ENCODE measurements at places on chromosomes 4 and X.

- no peak for DNase-seq
Observed at GRCh38 chrX:118207831-118208453, 91.3 kb upstream of the KLHL13 start.

DNA sequence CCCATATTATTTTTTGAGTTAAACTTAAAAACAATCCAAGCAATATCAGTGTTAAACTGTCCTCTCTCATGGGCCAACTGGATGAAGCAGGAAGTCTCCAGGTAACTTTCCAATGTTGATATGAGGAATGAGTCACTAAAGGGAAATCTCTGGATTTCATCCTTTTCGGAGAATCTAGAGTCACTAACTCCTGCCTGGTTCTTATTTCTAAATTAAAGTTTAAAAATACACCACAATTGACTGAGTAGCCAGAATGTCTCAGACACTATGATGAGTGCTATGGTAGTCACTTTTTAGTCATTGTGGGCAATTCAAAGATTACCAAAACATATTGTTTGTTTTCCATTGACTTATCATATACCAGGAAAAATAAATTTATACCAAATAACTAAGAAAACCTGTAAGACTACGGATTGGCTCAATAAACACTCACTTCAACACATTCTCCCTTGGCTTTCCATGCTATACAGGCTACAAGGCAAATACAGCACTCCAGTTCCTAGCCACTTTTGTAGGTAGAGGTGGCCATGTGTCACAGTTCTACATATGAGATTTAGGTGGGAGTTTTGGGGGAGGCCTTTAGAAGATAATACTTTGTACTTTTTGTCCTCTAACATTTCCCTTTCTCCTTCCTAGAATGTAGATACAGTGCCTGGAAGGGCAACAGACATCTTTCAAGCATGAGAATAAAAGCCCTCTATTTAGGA, 8.6 kb downstream of the SLC9B2 start:
- DNase-seq: no peak

GRCh38 chr4:7068883-7069282, 1.0 kb upstream of the GRPEL1 start:
- DNase-seq: peak; percentile 10

DNA sequence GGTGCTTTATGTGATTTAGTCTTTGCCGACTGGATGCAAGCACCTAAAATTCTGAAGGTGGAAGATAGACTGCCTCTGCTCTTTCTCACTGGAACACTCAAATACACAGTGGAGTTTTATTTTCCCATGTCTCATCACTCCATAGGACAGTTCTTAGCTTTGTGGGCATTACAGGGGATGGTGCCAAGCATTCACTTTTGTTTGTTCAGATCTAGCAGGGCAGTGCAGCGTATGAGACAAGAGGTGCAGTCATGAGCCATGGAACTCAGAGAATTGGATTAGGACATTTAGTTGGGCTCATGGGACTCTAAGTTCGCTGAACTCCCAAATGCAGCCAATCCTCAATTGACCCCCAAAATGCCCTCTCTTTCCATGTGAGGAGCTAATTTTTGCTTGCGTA, 1136.9 kb upstream of the PRKX start:
- DNase-seq: no peak

GRCh38 chr4:152778656-152779512, 646 bp downstream of the TIGD4 start:
- peak; percentile 53 for DNase-seq

GRCh38 chr4:185837415-185838103, 25.6 kb upstream of the SORBS2 start:
- DNase-seq: no peak

GRCh38 chr4:7034262-7035081, 8.7 kb upstream of the TADA2B start:
- no peak for DNase-seq

DNA sequence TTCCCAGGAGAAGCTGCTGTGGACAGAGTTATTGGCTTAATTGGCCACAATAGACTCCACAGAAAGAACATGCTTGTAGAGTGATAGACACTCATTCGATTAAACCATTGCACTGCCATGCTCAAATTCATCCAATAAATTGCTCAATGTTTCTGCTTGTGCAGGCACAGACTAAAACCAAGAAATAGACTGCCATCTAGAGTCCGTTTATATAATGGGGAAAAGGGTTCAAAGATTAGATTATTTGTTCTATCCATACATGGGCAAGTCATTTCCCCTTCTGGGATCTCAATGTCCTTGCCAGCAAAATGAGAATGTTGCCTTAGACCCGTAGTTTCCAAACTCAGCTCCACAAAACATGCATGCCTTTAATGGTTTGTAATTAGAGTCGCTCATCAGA, 8.7 kb downstream of the SMIM10 start:
- no peak for DNase-seq

DNA sequence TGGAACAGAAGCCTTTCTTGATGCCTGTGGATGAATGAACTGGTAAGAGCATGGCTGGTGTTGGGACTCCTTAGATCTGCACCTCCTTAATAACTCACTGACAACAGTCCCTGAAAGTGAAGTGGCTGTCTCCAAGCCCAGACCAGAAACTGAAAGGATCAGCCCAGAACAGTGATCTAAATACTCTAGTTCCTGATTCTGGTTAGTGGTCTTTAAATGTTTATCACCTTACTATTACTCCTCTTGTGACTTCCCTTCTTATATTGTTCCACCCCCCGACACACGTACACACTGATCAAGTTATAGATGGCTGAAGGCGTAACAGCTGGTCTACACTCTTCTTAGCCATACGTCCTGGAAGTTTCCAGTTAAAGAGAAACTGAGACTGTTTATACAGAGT, 33.8 kb upstream of the ARMCX2 start:
- no peak for DNase-seq

DNA sequence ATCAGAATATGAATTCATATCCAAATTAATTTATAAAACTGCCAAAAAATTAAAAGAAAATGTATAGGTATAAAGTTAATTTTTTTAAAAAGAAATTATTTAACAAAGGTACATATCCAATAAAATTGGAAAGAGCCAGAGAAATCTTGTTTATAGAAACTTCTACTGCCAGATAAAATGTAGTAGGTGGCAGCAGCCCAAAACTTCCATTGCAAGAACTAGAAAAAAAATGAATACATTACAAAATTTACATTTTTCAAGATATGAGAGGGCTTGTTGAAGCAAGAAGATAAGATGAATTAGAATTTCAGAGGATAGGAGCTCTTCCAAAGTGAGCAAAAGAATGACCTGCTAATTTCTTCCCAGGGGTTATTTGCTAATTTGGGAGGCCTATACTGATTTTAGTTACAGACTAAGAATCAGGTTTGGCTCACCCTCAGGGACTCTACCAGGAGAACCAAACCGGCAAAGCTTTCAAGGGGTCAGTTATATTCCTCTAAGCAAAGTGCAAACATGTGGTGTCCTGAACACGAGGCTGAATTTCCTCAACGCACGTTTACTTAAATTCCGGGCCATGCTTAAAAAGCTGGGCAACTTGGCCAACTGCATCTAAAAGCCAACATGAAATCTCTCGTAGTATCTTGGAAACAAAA, 17.5 kb downstream of the ANKRD50 start:
- DNase-seq: no peak

- no peak for DNase-seq
Observed at GRCh38 chrX:71241301-71241700, 12.6 kb downstream of the ZMYM3 start.

DNA sequence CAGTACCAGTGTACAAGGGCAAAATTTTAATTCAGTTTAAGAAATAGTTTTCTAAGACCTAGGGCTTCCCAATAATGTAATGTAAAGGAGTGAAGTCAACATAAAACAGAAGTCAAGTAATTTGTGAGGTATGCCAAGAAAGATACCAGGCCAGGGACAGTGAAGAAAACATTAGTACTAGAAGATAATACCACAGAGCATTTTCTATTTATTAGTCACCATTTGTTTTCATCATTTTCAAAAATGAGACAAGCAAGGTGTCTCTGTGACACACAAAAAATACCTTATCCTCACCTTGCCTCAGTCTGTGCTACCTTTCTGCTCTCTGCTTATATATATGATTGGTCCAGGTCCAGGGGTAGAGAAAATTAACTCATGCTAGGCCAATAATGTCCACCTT, 46.8 kb downstream of the VEGFC start:
- no peak for DNase-seq

- no peak for DNase-seq
Observed at GRCh38 chrX:109535578-109535977, 1.1 kb upstream of the NXT2 start.

GRCh38 chr4:152556834-152557233, 20.9 kb upstream of the FBXW7 start:
- no peak for DNase-seq

DNA sequence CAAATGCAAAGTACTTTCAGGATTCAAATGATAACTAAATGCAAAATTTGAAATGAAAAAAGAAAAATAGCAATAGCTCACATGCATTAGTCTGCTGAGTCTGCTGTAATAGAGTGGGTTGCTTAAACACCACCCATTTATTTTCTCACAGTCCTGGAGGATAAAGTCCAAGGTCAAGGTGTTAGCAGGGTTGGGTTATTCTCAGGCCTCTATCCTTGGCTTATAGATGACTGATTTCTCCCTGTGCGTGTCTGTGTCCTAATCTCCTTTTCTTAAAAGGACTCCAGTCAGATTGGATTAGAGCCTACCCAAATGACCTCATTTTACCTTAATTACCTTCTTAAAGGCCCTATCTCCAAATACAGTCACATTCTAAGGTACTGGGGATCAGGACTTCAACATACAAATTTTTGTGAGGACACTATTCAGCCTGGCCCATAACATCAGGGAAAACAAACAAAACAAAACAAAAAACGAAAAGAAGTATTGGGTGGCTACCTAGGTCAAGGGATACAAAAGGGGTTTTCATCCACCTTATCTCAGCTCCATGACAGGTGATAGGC, 6.3 kb upstream of the TBL1X start:
- peak; percentile 22 for DNase-seq

DNA sequence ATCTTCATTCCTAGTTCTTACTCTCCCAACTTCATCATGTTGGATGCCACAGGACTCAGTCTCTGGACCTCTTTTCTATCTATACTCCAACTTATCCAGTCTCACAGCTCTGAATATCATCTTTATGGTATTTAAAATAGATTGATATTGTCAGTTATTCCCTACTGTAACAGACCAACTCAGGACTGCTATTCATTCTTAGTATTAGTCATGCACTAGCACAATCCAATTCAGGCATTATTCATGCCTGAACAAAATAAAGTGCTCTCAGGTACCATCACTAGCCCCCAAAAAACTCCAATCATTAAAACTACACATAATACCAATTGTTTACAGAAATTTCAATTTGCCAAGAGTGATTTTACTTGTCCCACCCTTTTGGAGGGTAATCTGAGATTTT, 37.7 kb downstream of the FRYL start:
- DNase-seq: no peak

All from WERI-Rb-1 (cell line).